KBM-7 (cell line): ENCODE measurements at places on chromosomes 13 and 19.

- no peak for DNase-seq
These were observed 86.1 kb downstream of the DHRS12 start for GRCh38 chr13:51717786-51718398.

GRCh38 chr13:105345131-105345530 lies 1190.3 kb downstream of the EFNB2 start:
- no peak for DNase-seq

DNA sequence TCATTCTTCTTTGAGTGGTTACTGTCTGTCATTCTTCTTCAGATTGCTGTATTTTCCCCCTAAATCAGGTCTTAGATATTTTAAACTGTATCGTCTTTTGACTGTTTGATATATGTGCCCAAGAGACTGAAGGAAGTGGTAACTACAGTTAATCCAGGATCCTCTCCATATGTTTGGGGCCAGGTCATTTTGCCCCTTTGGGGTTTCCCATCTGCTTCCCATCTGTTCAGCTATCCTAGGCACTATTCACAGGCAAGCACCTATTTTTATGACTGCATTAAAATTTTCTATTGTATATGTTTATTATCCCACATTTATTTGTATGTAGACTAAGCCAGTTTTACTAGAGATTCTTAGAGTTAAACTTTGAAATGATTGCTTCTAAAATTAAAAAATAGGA lies 244.2 kb downstream of the PCCA start:
- DNase-seq = no peak

DNA sequence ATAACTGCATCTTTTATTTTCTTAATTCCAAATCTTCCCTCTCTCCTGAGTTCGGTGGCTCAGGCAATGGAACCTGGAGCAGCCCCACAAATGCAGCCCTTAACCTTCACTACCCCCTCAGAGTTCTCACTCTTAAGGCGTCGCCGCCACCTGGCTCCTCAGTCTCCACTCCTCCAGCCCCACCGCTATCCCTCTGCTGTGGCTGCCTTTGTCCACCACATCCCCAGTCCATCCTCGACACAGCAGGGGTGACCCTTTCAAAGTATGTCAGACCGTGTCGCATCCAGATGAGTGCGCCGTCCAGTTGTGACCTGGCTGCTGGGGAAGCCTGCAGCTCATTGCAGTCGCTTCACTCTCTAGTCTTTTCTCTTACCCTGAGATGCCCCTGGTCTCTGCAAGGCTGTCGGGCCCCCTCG lies 1.0 kb downstream of the SPPL2B start:
- no peak for DNase-seq

- no peak for DNase-seq
These were observed 347.6 kb downstream of the OXGR1 start for GRCh38 chr13:96646515-96647211.

GRCh38 chr13:73365681-73366080 lies 306.9 kb downstream of the KLF5 start:
- no peak for DNase-seq

DNA sequence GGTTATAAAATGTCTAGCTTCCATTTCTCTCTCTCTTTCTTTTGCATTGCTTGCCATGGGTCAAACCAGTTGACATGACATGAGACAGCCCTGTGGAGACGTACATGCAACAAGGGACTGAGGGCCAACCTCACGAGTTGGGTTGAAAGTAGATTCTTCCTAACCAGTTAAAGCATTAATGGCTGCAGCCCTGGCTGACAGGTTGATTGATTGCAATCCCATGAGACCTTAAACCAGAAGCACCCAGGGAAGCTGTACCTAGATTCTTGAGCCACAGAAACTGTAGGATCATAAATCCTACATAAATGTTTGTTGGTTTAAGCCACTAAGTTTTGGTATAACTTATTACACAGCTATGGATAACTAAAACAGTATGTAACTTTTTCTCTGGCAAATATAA lies 373.8 kb downstream of the DACH1 start:
- no peak for DNase-seq

GRCh38 chr13:100523411-100523810 lies 65.2 kb downstream of the GGACT start:
- no peak for DNase-seq

- DNase-seq = peak; percentile 19
These were observed 618 bp downstream of the TMEM38A start for GRCh38 chr19:16661480-16662034.

DNA sequence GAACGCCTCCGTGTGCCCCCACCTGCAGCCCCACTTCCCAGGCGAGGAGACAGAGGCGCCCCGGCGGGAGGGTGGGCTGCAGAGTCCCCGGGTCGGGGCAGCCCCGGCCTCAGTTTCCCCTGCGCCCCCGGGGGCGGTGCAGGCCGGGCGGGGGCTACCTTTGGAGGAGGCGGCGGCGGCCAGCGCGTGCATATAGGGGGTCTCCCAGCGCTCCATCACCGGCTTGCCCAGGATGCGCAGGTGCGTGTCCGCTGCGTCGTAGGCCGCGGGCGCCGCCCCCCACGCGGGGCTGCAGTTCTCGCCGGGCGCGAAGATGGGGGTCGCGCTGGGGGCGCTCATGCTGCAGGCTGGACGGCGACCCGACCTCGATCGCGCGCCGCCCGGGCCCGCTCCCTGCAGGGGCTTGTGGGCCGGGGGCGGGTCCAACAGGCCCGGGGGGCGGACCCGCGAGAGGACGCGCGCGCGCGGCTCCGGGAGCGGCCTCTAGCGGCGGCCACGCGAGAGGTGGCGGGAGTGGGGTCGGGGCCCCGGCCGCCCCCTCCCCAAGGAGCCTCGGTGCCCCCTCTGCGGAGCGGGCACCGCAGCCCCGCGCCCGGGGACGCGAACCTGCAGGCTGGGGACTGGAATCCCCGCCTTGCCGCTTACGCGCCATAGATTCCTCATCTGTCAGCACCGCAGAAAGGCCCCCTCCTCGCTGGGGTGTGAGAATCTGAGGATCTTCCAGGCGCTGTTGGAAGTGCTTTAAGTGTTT lies at the start of gene GAMT:
GAMT (minus strand) TSS at position 405 of the 751 bp plus-strand sequence; CDS start at position 339, 66 bp downstream.
- peak; percentile 57 for DNase-seq

- no peak for DNase-seq
These were observed 907 bp downstream of the ZNF569 start for GRCh38 chr19:37466277-37466797.

GRCh38 chr13:110512198-110512740 lies 49.3 kb downstream of the RAB20 start:
- no peak for DNase-seq

GRCh38 chr13:108681986-108682575 lies 52.7 kb downstream of the MYO16 start:
- DNase-seq = no peak

DNA sequence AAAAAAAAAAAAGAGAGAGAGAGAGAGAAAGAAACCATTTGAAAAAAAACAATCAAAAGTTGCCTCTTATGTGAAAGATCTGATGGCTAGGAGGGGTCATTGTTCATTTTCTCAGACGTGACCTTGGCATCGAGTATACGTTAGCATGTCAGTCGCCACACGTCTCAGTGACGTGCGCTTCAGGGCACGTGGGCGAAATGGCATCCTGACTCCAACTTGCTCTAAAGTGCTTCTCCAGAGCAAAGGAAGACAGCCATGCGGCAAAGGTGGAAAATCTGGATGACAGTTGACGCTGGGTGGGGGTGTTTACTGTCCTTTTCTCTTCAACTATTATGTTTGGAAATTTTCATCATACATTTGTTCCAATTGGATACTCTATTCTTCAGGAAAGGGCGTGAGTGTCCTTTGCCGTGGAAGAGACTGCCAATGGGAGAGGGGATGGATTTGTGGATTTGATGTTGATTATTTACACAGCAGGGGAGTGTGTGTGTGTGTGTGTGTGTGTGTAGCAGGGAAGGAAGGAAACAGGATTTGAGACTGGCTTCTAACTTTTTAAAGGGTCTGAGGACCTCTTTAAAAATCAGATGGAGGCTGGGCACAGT lies 25.0 kb downstream of the KLF2 start:
- DNase-seq = no peak

DNA sequence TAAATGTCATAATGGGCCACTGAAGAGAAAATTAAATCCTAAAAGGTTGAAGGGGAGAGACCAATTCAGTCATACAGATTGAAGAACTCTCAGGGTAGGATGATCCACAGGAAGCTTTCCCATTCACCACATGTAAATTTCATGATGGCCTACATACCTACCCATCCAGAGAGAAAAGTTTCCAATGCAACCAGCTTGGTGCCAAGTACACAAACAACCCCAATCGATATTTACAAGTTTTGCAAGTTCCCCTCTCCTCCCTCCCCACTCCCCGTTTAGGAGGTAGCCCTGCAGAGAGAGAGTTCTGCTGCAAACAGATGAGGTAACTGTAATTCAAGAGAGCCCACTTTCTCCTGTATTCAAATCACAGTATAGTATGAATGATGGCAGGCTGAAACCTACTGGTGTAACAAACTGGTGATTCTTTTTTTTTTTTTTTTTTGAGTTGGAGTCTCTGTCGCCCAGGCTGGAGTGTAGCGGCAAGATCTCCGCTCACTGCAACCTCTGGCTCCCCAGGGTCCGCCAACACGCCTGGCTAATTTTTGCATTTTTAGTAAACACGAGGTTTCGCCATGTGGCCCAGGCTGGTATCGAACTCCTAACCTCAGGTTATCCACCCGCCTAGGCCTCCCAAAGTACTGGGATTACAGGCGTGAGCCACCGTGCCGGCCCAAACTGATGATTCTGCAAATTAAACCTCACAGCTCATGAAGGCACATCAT lies 14.4 kb downstream of the FOXO1 start:
- no peak for DNase-seq

GRCh38 chr19:6481541-6482342 lies at the start of gene DENND1C:
Gene DENND1C, minus strand, starts transcription at chr19:6481787. Its CDS starts 92 bp downstream, at chr19:6481695.
- peak; percentile 75 for DNase-seq

- DNase-seq = no peak
These were observed 13.1 kb upstream of the SLC25A42 start for GRCh38 chr19:19050731-19051130.

DNA sequence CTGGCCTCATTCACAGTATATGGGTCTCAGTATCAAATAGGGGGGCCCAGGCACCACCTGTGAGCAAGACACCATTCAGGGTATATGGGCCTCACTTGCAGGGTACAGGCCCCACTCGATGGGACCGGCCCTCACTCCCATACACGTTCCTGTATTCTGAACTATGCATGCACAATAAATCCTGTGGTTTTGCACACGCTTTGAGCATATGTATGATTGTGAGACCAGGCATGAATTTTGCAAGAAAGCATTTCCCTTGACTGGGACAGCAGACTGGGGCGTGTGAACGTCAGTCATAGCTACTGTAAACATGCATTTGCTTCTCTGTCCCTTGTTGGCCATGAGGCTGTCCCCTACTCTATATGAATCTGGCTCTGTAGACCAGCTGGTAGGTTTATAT lies 637 bp upstream of the PNMA8B start:
- no peak for DNase-seq

- no peak for DNase-seq
These were observed 417.1 kb downstream of the PCDH17 start for GRCh38 chr13:58048670-58049069.
